ENCODE measurements at places on chromosomes 13 and 19.

DNA sequence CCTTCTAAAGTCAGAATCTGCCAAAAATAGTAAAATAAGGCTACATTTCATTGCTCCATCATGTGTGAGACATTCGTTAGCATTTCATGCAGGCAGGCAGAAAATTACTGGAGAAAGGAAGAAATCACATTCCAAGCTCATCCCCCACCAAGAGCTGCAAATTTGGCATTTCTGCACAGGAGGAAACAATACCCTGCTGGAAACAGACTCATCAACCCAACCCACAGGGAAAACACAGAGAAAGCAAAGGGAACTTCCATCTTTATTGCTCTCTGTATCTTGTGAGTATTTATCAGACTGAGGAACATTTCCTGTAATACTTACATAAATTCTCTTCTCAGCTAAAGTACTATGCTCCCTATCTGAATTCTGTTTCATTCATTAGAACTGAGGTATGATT lies 95.7 kb downstream of the KCTD12 start:
- no peak for DNase-seq

- DNase-seq = no peak
Measured at GRCh38 chr19:45539459-45539858, 32.2 kb downstream of the VASP start.

- no peak for DNase-seq
Measured at GRCh38 chr19:342801-343421, 1.7 kb downstream of the MIER2 start.

DNA sequence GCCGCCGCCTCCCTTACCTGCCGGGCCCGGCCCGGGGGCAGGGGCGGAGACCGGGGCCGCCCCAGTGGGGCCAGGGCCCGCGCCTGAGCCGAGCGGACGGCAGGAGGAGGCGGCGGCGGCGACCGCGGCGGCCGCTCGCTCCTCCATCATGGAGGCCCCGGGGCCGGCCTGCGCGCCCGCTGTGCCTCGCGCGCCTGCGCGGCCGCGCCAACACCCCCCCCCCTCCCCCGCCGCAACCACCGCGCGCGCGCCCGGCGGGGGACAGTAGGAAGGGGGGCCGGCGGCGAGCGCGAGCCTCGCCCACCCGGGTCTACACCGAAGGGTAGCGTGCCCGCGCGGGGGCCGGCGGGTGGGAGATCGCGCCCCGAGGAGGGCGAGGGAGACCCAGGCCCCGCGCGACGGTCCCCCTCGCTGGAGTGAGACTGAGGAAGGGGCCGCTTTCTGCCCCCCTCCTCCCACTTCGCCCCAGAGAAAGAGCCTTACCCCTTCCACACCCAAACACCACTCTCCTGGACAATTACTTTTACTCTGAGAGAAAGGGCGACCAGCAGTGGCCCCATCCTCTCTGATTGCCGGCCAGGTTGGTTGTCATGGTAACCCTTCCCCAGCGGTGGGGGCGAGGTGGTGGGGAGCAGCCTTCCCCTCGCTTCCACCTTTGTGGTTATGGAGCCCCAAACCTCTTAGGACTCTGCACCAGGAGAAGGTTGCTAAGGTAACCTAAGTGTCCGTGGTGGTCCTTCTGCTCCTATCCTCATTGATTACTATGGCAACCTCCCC lies at the start of gene STRN4:
Gene STRN4 (minus strand): TSS at position 170 of the 777 bp plus-strand sequence. CDS start 20 bp downstream, at position 150.
- peak; percentile 72 for DNase-seq

DNA sequence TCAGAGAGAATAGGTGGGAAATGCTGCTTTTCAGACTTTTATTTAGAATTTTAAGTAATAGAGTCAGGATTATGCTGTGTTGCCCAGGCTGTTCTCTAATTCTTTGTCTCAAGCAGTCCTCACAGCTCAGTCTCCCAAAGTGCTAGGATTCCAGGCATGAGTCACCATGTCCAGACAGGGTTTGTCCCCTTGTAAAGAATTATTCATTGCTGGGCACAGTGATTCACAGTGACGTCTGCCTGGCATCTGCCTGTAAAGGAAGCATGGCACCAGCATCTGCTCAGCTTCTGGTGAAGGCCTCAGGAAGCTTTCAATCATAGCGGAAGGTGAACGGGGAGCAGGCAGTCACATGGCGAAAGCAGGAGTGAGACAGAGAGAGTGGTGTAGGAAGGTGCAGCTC lies 17.7 kb downstream of the ZNF763 start:
- no peak for DNase-seq

DNA sequence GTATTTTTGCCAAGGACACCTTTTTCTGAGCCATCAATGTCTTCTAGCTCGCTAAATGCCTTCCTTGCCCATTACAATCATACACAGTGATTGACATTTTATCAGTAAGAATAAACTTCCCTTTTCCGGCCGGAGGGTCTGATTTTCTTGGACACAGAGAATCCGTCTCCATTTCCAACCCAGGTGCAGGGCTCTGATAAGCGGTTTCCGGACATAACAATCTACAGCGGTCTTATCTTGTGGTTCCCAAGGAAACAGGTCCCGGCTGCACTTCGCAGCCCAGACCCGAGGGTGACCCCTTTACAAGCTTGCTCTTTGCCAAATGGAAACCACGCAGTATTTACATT lies 5.1 kb upstream of the ZNF77 start:
- no peak for DNase-seq

DNA sequence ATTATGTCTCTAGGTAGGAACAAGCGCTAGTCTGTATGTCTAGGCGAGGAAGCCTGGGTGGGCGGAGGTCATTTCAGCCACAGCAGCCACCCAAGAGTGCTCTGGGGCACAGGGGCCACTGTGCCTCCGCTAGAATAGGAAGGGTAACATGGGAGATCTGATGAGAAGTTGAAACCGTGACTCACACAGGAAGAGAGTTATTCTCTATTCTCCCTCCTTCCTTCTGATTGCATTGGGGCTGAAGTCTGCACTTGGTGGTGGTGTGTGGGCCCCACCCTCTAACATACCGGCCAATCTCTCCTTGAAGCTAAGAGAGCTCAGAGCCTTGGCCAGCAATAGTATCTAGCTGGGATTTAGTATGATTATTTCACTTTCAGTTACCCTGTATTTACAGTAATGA lies 20.3 kb upstream of the GGACT start:
- DNase-seq = peak; percentile 19

- no peak for DNase-seq
Measured at GRCh38 chr19:22735911-22736645, 47.9 kb downstream of the ZNF99 start.

DNA sequence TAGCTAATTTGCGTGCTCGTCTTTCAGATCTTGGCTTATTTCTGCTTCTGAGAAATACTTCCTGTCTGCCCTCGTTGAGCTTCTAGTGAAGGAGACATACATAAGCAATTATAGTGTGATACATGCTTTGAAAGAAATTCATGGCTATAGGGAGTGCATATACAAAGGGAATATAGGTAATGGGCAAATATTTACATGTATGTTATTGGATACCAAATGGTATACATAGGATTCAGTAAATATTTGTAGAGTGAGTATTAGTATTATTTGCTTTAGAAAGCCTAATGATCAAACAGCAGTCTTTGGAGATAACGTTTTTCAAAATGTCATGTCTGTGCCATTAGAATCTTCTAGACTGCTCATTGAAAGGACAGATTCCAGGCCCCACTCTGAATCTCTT lies 5.2 kb downstream of the BRCA2 start:
- no peak for DNase-seq

GRCh38 chr13:21596722-21597121 lies 7.2 kb downstream of the MICU2 start:
- DNase-seq = no peak

- no peak for DNase-seq
Measured at GRCh38 chr13:103873725-103874124, 807.5 kb upstream of the SLC10A2 start.

DNA sequence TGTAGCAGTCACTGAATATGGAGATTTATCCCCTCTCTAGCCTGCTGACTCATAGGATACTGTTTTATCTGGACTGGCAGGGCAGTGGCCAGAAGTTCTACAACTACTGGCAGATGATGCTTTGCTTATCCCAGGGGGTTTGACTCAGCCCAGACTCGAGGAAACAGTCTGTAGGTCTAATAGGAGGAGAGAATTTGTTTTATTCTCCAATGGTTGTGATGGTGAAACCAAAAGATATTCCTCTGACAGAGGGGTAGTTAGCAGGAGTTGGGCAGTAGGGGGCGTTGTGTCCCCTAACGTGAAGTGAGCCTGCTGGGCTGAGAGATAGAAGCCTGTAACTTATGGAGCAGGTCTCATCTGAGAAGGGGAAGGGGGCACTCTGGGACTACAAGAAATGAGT lies 74.9 kb downstream of the WTIP start:
- DNase-seq = peak; percentile 19

GRCh38 chr13:41352935-41353840 lies 42.1 kb downstream of the NAA16 start:
- peak; percentile 21 for DNase-seq

- no peak for DNase-seq
Measured at GRCh38 chr13:107642831-107643230, 572.5 kb downstream of the LIG4 start.

- no peak for DNase-seq
Measured at GRCh38 chr19:17021793-17022590, 4.6 kb downstream of the CPAMD8 start.

DNA sequence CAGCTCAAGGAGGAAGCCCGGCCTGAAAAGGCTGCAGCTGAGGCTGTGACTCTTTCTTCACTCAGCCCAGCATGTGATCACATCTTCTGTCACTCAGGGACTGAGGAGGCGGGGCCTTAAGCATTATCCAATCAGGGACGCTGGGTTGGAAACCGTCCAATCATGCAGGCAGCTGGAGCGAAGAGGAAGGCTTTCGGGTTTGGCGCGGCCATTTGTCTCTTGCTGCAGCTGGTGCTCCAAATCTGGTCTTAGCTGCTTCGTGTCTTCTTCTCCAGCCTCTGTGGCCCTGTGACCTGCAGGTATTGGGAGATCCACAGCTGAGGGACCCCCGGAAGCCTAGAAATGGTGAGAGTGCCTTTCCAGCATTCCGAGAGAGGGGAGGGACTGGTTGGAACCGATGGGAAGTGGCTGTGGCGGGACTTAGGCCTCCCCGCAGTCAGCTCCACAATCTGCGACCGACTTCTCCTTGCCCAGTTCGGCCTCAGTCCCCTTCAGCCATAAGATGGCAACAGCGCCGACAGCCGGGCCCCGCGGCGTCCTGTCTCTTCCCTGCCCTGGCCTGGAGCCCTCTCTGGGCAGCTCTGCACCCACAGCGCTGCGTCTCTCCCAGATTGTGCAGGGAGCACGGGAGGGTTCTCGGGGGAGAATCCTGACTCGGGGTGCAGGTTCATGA lies at the start of gene ZNF90:
Gene ZNF90 (plus strand): TSS at position 210 of the 673 bp plus-strand sequence. CDS start 133 bp downstream, at position 343.
- peak; percentile 84 for DNase-seq

DNA sequence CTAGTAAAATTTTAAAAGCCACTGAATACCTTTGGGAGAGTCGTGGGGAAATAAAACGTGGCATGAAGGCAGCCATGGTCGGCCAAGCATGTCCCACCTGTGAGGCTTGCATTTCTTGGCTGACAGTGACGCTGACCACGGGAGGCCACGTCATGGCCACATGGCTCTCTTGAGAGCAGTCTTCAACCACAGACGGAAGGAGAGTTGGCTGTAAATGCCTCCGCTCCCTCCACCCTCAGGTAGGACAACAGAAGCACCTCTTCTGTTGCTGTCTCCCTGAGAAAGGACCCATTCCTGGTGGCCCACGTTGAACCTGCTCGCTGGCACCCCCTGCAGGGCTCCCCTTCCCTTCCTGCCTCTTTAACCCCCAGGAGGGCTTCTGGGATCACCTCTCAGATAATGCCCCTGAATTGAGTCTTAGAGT lies 10.6 kb upstream of the LRRC25 start:
- DNase-seq = peak; percentile 52

- no peak for DNase-seq
Measured at GRCh38 chr19:1468274-1468820, 10.7 kb downstream of the C19orf25 start.

- peak; percentile 23 for DNase-seq
Measured at GRCh38 chr19:5978606-5979552, 939 bp upstream of the RANBP3 start.

DNA sequence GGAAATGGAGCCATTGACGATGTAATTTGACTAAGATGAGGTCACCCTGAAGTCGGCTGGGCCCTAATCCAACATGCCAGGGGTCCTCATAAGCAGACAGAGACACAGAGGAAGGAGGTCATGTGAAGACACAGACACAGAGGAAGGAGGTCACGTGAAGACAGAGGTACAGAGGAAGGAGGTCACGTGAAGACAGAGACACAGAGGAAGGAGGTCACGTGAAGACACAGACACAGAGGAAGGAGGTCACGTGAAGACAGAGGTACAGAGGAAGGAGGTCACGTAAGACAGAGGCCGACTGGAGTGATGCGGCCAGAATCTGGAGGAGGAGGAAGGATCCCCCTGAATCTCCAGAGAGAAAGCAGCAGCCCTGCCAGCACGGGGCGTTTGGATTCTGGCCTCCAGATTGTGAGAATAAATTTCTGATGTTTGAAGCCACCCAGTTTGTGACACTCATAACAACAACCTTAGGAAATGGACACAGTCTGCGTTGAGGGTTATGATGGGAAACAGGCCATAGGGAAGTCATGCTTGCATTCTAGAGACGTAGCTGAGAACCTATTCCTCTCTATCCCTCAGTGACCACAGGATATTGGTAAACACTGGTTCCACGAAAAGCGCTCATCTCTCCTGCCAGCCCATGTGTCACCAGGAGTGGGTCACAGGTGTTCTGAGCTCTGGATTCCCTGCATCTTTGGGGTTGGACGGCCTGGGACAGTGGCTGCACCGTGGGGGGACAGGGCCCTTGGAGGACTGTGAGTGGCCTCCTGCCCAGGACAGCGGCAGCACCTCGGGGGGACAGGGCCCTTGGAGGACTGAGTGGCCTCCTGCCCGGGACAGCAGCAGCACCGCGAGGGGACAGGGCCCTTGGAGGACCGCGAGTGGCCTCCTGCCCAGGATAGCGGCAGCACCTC lies 108.5 kb downstream of the SOX1 start:
- DNase-seq = no peak

GRCh38 chr13:42356184-42356575 lies 84.2 kb downstream of the AKAP11 start:
- peak; percentile 31 for DNase-seq

GRCh38 chr13:79448413-79448812 lies 32.5 kb upstream of the NDFIP2 start:
- DNase-seq = no peak

GRCh38 chr13:73698859-73699258 lies 435.3 kb downstream of the KLF12 start:
- DNase-seq = no peak

DNA sequence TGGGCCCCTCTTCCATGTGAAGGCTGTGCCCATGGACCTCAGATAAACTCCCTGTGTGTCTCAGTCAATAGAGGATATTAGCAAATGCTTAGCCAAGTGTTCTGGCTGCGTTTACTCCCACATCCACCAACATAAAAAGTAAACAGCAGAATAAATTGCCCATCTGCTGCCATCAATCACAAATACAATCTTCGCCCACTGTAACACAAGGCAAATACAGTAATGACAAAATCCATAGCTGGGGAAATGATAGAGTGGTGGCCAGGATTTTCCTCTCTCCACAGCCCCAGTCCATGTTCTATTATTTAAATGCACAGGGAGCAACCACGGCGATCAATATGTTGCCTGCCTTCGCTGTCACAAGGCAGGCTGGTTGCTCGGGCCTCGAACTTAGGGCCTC lies 376.5 kb downstream of the UQCRFS1 start:
- no peak for DNase-seq

- no peak for DNase-seq
Measured at GRCh38 chr19:35959968-35960320, 23.8 kb downstream of the LRFN3 start.

- DNase-seq = peak; percentile 63
Measured at GRCh38 chr19:6828698-6829633, 56.5 kb downstream of the VAV1 start.

GRCh38 chr19:14978161-14978776 lies 1.4 kb downstream of the SLC1A6 start:
- no peak for DNase-seq
